HT1080 (cell line): ENCODE measurements at places on chromosomes 7 and 10. TPM values are rescaled to one million over a fixed set of nuclear protein-coding genes. Genes with fewer than 3 reads are reported as not detected.

PSPH gene
- total RNA-seq: 84.6 and 90.8 TPM in 2 replicates

DNA sequence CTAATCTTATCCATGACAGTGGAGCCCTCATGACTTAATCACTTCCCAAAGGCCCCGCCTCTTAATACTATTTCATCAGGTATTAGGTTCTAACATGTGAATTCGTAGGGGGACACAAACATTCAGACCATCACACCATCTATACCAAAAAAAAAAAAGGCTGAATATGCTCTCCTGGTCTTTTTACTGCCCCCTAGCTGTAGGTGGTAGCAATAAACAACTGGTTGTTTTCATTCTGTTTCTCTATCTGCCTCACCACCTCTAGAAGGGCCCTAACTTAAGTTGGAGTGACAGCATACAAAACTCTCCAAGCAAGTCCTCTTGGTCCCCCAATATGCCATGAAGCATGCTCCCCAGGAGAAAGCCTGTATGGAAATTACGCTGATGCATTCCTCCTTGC is 94.1 kb downstream of the GRM8 start:
- peak; percentile 30 for DNase-seq

DNA sequence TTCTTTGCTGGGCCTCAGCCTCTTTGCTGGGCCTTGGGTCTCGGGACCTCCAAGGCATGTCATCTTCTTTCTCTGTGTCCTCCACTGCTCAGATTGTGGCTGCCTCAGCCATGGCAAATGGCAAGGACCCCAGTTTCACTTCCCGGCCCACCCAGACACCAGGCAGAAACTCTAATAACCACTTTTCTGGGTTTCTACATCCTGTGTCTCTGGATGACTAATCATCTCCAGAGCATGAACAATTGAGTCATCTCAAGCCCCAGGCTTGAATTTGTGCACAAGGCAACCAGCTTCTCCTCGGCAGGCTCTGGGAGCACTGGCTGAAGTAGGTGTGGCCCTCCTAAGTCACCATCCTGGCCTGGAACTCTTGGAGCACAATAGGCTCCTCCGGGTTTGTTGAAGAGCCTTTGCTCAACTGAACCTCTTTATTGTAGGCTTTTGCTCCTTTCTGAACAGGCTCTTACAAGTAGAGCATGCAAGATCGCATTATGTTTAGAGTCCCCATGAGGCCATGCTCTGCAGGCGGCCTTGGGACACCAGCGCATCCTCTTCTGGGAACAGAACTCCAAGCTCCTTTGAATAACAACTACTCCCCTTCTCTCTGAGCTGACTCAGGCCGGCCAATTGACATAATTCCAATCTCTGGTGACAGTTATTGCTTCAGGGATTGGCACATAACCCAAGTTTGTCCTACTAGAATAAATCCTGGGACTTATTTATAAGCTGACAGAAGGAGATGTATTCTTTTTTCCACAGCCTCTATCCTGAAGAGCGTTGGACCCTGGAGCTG is 218.1 kb downstream of the WDR11 start:
- DNase-seq: peak; percentile 88

- DNase-seq: peak; percentile 59
These were observed 15.1 kb downstream of the RNF216 start for GRCh38 chr7:5766321-5766761.

DNA sequence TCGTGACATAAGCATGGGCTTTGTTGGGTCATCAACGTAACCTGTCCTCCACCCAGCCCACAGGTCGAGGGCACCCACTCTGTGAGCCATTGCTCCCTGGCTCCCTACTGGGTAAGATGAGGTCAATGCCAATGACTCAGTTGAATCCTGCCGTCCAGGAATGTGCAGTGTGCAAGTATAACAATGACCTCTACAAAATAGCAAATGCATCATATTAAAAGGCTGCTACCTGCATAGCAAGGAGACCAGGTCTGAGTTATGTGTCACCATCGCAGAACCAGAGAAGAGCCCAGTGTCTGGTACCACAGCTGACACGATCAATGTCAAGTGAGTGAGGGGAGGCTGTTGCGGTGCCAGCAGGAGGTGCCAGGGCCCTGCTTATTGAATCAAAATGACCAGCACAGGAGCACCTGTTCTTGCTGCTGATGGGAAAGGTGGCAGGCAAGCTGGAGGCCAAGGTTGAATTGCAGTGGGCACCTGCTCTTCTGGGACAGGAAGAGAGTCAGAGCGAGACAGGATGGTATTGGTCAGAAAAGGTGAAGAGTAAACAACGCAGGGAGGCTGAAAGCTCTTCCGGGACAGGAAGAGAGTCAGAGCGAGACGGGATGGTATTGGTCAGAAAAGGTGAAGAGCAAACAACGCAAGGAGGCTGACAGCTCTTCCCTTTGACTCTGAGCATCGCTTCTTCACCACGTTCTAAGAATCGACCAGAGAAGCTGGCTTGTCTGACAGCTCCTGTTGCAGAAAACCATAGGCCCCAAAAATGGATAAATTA is 108.7 kb upstream of the ADAM12 start:
- DNase-seq: no peak

DNA sequence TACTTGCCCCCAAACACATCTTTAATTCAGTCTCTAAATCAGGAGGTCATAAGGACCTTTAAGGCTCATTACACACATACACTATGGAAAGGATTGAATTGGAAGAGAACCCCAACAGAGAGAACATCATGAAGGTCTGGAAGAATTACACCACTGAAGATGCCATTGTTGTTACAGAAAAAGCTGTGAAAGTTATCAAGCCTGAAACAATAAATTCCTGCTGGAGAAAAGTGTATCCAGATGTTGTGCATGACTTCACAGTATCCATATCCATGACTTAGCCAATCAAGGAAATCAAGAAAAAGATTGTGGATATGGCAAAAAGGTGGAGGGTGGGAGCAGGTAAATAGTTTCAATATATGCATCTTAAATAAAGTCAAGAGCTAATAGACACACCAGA is 13.7 kb downstream of the LIPA start:
- DNase-seq: no peak

TMEM60 gene
- 13.2 and 16.2 TPM in 2 replicates for total RNA-seq

VSIR gene
- 0.02 and 0.17 TPM in 2 replicates for total RNA-seq

DNA sequence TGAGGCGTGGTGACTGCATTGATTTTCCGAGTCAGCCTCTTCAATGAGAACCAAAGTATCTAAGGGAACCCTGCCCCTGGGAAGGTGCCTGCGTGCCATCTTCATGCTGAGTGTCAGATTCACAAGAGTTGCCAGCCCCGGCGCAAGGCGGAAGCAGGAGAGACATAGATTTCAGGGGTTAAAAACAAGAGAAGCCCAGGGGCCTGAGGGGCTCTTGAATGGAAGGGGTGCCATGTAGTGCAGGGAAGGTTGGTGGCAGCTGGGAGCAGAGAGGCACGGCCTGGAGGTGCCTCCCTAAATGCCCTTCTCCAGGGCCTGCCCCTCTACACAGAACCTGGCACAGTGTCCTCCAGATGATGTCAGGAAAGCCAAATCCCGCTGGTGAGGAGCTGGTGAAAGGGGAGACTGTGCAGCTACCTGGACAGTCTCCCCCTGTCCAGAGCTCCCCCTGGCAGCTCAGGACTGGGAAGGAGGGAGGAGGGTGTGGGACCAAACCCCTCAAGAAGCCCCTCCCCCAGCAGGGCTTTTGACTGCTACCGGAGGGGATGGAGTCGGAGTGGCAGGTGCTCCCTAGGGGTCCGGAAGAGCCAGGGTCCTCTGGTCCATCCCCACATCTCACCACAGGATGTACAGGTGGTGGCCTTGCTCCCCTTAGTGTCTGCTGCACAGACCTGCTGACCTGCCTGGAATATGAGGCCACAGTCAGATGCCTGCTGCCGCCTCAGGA is 137.9 kb downstream of the TCERG1L start:
- DNase-seq: no peak
